ENCODE measurements at places on chromosomes 16 and 17.

- no peak for DNase-seq
These were observed 177.1 kb downstream of the RAB11FIP4 start for GRCh38 chr17:31568539-31568938.

DNA sequence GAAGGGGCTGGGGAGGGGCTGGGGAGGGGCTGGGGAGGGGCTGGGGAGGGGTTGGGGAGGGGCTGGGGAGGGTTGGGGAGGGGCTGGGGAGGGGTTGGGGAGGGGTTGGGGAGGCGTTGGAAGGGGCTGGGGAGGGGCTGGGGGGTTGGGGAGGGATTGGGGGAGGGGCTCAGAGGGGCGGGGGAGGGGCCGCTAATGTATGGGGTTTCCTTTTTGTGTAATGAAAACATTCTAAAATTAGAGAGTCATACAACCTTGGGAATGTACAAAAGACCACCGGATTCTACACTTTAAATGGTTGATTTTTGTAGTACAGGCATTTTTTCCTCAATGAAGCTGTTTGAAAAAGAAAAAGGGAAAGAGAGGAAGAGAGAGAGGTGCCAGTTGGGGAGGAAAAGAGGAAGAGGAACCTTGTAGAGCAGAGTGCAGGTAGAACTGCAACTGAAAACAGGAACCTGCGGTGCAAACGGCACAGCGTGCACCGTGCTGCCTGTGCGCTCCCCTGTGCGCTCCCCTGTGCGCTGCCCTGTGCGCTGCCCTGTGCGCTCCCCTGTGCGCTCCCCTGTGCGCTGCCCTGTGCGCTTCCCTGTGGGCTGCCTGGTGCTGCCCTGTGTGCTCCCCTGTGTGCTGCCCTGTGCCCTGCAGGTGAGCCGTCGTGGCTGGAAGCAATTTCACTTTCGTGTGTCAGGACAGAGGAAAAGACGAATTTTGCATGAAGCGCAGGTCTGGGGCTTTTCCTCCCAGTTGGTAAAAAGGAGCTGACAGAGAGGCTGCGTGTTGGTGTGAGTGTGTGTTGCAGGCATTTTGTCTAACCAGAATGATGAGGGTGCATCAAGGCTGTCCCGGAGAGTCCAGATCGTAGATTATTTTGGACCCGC is 40.8 kb downstream of the METRNL start:
- no peak for DNase-seq

DNA sequence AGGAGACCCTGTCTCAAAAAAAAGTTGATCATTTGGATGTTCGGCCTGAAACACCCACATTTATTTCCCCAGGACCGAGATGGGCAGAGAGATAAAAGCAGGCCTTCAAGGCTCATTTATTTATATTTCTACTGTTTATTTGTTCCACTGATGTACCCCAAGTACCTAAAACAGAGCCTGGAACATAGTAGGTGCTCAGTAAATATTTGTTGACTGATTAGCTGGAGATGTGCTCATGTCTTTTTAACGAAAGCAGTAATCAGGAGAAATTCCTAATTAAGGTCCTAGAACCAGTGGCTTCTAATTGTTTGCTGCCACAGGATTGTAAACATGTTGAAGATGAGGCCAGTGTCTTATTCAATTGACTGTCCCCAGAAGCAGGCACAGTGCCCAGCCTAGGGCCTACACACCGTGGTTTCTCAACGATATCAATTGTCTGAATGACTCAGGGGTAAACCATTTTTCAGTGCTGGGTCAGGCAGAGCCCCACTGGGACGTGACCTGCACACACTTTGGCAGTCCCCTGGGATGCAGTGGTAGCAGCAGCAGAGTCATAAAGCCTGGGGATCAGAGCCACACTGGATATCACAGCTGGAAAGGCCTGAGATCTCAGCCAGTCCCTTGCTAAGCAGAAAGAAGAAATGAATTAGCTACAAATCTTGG is 34.8 kb downstream of the SOST start:
- DNase-seq = no peak

DNA sequence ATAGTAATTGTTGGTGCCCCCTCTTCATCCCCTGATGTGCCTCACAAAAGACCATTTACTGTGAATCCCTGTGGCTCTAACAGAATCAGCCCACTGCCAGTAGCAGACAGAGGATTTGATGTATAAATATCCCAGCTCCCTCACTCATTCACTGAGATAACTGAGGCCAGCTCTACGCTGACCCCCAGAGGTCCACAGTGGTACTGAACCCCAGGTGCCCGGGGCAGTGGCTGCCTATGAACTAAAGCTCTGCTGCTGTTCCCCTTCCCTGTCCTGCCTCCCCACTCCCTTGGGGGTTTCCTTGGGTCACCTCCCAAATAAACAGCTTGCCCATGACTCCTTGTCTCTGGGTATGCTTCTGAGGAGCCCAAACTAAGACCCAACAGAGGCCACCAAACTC is 295.8 kb downstream of the FOXL1 start:
- no peak for DNase-seq

DNA sequence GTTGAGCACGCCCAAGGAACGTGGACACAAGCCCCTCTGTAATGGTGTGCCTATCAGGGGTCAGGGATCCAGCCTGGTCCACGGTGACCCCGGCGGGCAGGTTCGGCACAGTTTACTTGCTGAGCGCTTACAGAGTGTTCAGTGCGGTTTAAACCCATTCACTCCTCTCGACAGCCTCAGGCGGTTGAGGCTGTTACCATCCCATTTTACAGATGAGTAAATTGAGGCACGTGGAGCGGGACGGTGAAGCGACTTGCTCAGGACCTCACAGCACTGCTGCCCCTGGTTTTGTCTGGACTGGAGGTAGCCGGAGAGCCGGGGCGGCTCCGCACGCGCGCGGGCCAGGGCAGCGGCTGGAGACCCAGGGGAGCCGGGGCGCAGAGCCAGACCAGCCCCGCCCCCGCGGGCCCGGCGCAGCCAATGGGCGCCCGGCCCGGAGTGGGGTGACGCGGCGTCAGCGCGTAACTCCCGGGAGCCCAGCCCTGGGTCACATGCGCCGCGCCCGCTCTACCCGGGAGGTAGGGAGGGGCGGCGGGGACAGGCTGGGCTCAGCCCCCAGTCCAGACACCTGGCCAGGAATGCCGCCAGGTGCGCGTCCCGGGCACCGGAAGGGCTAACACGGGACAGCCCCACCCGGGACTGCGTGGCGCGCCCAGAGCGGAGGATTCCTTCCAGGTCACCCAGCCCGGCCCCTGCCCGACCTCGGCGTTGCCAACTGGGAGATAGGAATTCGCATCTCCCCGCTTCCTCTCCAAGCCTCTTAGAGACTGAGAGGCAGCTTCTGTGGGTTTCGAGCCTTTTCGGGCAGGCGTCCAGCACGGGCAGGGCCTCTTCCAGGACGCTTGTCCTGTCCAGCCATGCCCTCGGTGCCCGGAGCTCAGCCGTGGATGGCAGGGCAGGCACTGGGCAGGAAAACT is 3.3 kb upstream of the SREBF1 start:
- DNase-seq = peak; percentile 94

DNA sequence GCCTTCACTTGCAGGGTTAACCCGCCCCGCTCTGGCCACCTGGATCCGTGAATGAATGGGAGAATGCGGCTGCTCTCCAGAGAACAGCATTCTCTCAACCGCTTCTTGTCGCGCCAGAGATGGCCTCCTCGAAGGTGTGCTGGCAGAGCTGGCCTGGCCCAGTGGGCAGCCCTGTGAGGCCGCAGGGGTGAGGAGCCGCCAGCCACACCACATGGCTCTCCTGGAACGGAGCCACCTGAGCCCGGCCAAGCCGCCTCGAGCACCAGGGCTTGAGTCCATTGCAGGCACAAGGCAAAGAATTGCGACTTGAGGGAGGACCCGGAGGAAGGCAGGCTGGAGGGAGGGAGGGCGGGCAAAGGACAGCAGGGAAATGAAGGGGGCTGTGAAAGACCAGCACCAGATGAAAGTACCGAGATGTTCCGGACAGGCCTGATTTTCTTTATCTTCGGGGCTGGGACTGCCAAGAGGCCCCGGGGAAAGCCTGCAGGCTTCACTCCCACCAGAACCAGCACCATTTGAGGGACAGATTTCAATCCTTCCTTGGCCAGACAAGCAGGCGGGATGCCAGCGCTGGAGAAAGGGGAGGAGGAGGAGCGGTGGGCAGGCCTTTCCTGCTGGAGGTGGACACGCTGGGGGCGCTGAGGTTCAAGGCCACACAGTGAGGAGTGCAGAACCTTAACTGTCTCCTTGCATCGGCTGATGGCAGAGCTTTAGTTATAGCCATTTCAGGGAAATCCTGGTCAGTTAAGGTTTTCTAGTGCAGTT is 69.4 kb downstream of the MRC2 start:
- no peak for DNase-seq

DNA sequence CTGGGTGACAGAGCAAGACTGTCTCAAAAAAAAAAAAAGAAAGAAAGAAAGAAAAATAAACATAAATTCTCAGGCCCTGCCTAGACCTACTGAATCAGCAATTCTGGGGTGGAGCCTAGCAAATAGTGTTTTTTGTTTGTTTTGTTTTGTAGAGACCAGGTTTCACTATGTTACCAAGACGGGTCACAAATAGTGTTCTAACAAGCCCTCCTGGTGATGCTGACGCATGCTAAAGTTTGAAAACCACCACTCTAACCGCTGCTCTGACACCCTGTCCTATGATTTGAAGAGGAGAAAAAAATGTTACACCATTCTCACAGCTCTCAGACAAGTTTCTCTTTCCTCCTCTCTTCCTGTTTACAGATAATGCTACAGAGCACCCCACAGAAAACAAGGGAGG is 1.5 kb downstream of the MRPL10 start:
- no peak for DNase-seq

- no peak for DNase-seq
These were observed 41.3 kb downstream of the GP2 start for GRCh38 chr16:20285993-20286499.

- DNase-seq = no peak
These were observed 15.1 kb upstream of the NCBP3 start for GRCh38 chr17:3860939-3861700.

DNA sequence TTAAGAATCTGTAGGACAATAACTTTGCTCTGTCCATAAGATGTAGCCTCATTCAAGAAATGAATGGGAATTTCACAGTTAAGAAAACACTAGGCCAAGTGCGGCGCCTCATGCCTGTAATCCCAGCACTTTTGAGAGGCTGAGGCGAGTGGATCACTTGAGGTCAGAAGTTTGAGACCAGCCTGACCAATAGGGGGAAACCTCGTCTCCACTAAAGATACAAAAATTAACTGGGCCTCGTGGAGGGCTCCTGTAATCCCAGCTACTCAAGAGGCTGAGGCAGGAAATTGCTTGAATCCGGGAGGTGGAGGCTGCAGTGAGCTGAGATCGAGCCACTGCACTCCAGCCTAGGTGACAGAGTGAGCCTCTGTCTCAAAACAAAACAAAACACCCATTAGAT is 19.9 kb upstream of the RSL1D1 start:
- no peak for DNase-seq

DNA sequence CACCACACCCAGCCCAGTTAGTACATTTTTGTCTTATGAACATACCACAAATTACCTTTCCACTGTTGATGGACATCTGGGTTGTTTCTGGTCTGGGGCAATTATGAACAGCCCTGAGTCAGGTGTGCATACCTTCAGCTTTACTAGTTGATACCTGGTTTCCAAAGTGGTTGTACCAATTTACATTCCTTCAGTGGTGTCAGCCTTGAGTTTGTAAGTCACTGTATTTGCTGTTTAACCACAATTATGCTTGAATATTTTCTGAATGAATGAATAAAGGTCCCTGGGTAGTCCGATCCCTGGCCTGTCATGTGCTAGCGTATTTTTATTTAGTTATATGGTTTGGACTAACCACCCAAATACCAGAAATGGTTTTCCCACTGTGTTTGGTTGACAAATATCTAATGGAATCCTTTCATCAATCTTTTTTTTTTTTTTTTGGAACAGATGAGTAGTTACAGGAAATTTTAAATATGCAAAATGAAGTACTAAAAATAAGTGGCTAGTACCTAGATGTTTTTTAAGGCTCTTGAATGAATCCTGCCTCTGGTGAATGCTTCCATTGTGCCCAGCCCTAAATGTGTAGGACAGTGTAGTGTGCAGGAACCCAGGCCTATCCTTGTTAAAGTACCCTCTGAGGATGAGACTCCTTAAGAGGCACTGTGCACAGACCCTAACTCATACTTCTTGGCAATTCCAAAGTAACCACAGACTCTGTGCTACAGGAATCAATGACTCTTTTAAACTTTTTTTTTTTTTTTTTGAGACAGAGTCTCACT is 3.7 kb downstream of the DUSP14 start:
- no peak for DNase-seq

DNA sequence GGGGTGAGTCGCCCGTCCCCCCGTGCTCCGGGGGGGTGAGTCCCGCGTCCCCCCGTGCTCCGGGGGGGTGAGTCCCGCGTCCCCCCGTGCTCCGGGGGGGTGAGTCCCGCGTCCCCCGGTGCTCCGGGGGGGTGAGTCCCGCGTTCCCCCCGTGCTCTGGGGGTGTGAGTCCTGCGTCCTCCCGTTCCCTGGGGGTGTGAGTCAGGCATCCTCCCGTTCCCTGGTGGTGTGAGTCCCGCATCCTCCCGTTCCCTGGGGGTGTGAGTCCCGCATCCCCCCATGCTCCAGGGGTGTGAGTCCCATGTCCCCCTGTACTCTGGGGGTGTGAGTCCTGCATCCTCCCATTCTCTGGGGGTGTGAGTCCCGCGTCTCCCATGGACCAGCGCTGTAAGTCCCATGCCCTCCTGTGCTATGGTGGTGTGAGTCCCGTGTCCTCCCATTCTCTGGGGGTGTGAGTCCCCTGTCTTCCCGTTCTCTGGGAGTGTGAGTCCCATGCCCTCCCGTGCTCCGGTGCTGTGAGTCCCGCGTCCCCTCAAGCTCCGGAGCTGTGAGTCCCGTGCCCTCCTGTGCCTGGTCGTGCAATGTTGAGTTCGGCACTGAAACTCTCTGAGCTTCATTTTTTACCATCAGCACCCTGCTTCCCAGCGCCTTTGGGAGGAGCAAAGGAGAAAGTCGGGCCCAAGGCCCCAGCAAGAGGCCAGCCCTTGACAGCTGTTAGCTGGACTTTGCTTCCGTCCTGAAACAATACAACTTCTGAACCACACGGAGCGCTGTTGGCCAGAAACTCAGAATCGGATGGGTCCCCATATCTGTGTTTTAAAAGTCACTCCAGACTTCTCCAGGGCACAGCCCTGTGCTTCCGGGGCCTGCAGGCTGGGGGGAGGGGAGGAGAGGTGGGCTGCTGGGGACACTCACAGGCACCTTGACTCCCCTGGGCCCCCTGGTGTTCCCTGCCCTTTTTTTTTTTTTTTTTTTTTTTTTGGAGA is 11.5 kb upstream of the ZC3H18 start:
- DNase-seq = peak; percentile 17

DNA sequence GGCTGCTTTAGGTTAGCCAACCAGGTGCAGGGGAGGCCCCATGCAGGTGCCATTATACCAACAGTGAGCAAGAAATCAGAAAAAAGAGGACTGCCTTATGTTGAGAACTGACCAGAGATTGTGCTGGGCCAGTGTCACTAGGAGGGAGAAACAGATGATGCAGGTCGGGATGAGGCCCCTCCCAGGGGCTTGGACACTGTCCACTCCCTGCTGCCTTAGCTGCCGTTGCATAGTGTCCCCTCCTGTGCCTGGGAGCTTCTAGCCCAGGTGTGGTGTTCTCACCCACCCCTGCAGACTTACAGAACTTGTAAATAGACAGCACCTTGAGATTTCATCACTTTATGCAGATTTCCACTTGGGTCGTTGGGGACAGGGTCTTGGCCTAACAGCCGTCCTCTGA is 36.7 kb downstream of the PLD6 start:
- no peak for DNase-seq

GRCh38 chr16:62067182-62067581 is 30.9 kb upstream of the CDH8 start:
- DNase-seq = no peak

- no peak for DNase-seq
These were observed 14.9 kb downstream of the GLG1 start for GRCh38 chr16:74591876-74592650.

GRCh38 chr17:71482625-71483024 is 638.2 kb upstream of the SOX9 start:
- DNase-seq = peak; percentile 31
